WTC11 (cell line): ENCODE measurements at places on chromosomes 6 and 20. TPM values are rescaled to one million over a fixed set of nuclear protein-coding genes. Genes with fewer than 3 reads are reported as not detected.

Gene BPI
- total RNA-seq = not detected in 3 replicates

Gene POM121L2
- total RNA-seq = 0.13 to 0.16 TPM in 2 of 3 replicates, not detected in the other

Gene FAM184A
- 13.3 to 19.2 TPM (median 16.2 TPM) in 3 replicates for total RNA-seq

Gene MLIP
- total RNA-seq = not detected in 3 replicates

Gene ADGRF4
- total RNA-seq = not detected in 3 replicates

Gene TREM1
- not detected in 3 replicates for total RNA-seq

Gene RHAG
- total RNA-seq = 0.30 to 0.60 TPM (median 0.31 TPM) in 3 replicates

Gene RNF39
- 4.2 to 5.1 TPM (median 4.5 TPM) in 3 replicates for total RNA-seq

GRCh38 chr6:31267651-31268368, 4.1 kb downstream of the HLA-C start:
- H3K4me1 ChIP-seq = peaks cover 12% of the 10 kb centered on the region
- no peak overlapping the region for H3K27ac ChIP-seq
- no peak overlapping the region for H3K4me3 ChIP-seq
- H3K36me3 ChIP-seq = peaks cover 32% of the 10 kb centered on the region

GRCh38 chr6:113556775-113557174, 300.4 kb upstream of the MARCKS start:
- no peak overlapping the region for H3K4me3 ChIP-seq
- no peaks in the 10 kb centered on the region for H3K27me3 ChIP-seq
- no peaks in the 10 kb centered on the region for H3K36me3 ChIP-seq

DNA sequence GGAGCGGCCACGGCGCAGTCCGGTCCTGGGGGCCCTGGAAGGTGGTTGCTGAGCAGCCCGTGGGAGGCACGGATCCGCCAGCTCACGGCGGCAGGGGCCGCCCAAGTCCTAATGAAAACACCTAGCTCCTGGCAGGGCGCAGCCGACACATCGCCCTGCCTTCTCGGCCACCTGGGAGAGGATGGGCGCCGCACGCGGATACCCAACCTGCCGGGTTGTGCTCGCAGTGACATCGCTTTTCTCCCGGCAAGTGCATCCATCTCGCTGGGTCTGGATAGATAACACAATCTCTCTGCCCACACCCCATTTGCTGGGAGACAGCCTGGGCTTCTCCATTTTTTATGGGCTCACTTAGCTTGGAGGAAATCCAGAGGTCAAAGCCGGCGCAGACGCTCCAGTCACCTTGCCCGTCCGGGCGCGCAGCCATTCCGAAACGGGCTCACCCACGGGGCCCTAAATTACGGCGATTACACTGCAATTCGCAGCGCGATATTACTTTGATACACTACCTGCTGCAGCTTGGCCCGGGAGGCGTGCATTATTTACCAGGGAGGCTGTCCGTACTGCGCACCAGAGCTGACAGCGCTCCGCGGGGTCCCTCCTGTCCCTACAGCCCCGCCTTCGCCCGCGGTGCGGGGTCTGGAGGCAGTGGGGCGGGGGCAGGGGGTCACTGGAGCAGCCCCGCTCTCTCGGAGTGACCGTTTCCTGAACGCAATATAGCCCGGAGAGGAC, 36.2 kb upstream of the CCDC167 start:
- peaks cover 66% of the 10 kb centered on the region for H3K27me3 ChIP-seq
- peak; percentile 53 for DNase-seq

DNA sequence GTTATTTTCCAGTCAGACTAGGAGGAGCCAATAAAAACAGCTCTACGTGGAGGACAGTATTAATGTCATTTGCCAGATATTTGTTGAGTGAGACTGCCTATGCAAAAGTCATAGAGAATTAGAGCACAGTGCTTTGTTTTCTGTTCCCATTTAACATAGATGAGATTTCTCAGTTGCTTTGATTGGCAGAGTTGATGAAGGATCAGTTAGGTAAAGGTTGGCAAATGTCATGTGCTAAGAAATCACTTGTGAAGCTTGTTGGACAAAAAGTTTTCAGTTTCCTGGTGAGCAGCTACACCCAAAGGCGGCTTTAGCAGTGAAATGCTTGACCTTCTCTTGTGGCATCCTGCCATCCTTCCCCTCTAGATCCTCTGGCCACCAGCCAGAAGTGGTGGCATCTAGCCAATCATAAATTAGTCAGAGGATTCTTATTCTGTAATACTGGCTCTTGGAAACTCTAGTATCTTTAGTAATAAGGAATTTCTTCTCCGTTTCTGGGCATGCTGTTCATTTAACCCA, 37.0 kb downstream of the BCKDHB start:
- no peak overlapping the region for H3K27ac ChIP-seq
- no peak overlapping the region for H3K4me3 ChIP-seq
- no peak for DNase-seq
- no peaks in the 10 kb centered on the region for H3K4me1 ChIP-seq

GRCh38 chr6:47743744-47744143, 38.1 kb upstream of the OPN5 start:
- H3K36me3 ChIP-seq = peaks cover 8% of the 10 kb centered on the region
- no peak for DNase-seq
- H3K4me1 ChIP-seq = peaks cover 5% of the 10 kb centered on the region
- H3K27ac ChIP-seq = no peak overlapping the region
- H3K27me3 ChIP-seq = no peaks in the 10 kb centered on the region
- H3K4me3 ChIP-seq = no peak overlapping the region

- no peak overlapping the region for H3K4me3 ChIP-seq
- DNase-seq = no peak
- no peaks in the 10 kb centered on the region for H3K36me3 ChIP-seq
- H3K4me1 ChIP-seq = peaks cover 9% of the 10 kb centered on the region
- no peak overlapping the region; the same call in 1 of the 2 replicates for H3K27ac ChIP-seq
- no peaks in the 10 kb centered on the region for H3K27me3 ChIP-seq
Measured at GRCh38 chr20:50285376-50286173, 94.9 kb downstream of the CEBPB start.

DNA sequence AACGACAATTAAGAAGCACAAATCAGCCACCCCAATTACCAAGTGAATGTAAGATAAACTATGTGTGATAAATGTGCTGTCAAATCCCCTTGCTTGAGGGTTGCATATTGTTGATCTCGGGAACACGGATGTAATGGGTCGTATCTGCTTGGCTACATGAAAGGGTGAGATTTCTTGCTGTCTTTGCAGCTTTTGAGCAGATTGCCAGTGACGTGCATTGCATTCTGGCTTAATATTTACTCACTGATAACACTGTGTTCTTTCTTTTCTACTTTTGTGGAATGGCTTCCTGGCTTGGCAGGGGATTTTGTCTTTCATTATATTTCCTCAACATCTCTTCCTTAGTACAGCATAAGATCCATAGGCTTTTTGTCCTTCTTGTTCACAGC, 10.5 kb upstream of the FAM210B start:
- H3K4me3 ChIP-seq = peak overlapping the region; percentile 16
- no peaks in the 10 kb centered on the region for H3K36me3 ChIP-seq
- peaks cover 27% of the 10 kb centered on the region for H3K4me1 ChIP-seq
- DNase-seq = no peak

- no peak overlapping the region for H3K4me3 ChIP-seq
- 0 out of 2 replicates have a peak overlapping the region, but pooled peaks have one; percentile 60 for H3K27ac ChIP-seq
- peaks cover 9% of the 10 kb centered on the region; the same call in 1 of the 2 replicates for H3K36me3 ChIP-seq
Measured at GRCh38 chr6:160252073-160252813, 6.4 kb downstream of the SLC22A2 start.

DNA sequence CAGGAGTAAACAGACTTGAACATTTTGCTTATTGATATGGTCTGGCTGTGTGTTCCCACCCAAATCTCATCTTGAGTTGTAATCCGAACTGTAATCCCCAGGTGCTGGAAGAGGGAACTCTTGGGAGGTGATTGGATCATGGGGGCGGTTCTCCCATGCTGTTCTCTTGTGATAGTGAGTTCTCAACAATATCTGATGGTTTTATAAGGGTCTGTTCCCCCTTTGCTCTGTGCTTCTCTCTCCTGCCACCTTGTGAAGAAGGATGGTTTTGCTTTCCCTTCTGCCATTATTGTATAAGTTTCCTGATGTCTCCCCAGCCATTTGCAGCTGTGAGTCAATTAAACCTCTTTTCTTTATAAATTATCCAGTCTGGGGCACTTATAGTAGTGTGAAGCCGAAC, 40.0 kb downstream of the MYLIP start:
- H3K4me3 ChIP-seq = no peak overlapping the region
- H3K36me3 ChIP-seq = no peaks in the 10 kb centered on the region

GRCh38 chr20:2088891-2089290, 12.7 kb upstream of the STK35 start:
- peak overlapping the region; percentile 85; the same call in 1 of the 2 replicates for H3K27ac ChIP-seq
- no peaks in the 10 kb centered on the region for H3K36me3 ChIP-seq
- no peak for DNase-seq
- H3K4me3 ChIP-seq = no peak overlapping the region

DNA sequence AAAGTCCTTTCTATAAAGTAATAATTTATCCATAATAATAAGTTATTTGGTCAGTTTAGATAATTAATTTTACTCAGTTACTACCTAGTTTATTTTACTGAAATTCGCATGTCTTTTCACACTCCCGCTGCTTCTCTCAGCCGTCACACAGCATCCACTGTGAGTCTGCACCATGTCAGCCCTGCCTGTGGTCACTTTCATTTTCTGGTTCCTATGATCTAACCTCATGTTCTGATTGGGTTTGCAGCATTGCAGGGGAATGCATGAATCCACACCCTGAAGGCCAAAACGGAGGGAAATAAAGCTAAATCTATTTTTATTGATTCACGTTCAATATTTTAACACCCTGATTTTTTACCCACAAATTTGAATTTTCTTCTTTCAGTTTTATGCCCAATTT, 47.4 kb downstream of the PDE10A start:
- no peaks in the 10 kb centered on the region for H3K27me3 ChIP-seq
- H3K36me3 ChIP-seq = 0 out of 2 replicates have a peak, but pooled peaks cover 5% of the 10 kb centered on the region
- H3K4me1 ChIP-seq = peaks cover 24% of the 10 kb centered on the region
- peak overlapping the region; percentile 14 for H3K4me3 ChIP-seq
- no peak for DNase-seq
- peak overlapping the region; percentile 84 for H3K27ac ChIP-seq

DNA sequence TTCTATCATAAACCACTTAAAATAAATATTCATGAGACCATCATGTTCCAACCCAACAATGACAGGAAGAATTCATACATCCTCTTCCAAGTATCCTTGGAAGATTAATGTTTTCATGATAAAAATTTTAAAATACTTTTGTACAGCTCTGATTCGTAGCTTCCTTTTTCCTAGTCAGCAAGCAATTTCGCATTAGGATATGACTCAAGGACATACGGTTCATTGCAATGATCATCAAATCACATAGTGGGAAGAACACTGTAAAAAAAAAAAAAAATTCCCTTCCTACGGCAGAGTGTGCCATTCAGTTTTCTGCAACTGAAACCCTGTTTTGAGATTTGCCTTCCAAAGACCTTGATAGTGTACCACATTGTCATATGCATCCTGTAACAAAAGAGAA, 35.3 kb upstream of the GFOD1 start:
- no peak for DNase-seq
- no peaks in the 10 kb centered on the region for H3K27me3 ChIP-seq
- no peak overlapping the region for H3K4me3 ChIP-seq
- no peaks in the 10 kb centered on the region for H3K36me3 ChIP-seq
- no peaks in the 10 kb centered on the region for H3K4me1 ChIP-seq
- H3K27ac ChIP-seq = no peak overlapping the region

DNA sequence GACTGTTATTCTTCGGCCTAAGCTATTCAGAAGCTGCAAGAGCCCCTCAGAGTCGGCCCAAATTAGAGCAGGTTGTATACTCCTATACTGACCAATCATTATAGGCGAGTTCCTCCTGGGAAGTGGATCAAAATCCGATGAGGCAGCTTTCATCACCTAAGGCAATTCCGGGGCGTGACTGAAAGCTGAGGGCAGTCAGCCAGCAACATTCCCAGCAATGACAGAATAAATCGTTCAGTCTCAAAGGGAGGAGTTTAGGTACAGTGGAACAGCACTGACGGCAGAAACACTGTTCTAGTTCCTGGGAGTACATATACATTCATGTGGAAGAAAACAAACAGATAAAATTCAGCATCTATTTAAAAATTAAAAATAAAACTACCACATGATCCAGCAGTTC, 10.8 kb downstream of the HLA-DQB2 start:
- no peaks in the 10 kb centered on the region for H3K36me3 ChIP-seq
- H3K27me3 ChIP-seq = peaks cover 3% of the 10 kb centered on the region; the same call in 1 of the 2 replicates
- DNase-seq = no peak
- no peak overlapping the region for H3K4me3 ChIP-seq

DNA sequence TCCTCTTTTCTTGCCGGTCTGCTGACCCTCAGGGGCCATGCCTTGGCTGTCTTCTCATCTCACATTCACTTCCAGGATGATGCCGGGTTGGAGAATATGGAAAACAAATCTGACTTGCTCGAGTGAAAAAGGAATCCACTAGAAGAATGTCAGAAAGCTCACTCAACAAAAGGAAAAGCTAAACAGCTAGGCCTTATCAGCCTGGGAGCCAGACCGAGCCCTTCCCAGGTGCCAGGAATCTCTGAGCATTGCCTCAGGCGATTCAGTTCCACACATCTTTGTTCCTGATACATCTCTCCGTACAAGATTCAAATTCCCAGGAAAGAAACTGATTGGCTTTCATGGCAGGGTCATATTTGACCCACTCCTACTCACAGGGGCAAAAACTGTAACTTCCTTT, 9.2 kb upstream of the OSER1 start:
- H3K27ac ChIP-seq = peak overlapping the region; percentile 51; the same call in 1 of the 2 replicates
- peaks cover 21% of the 10 kb centered on the region for H3K4me1 ChIP-seq
- DNase-seq = no peak
- no peaks in the 10 kb centered on the region for H3K27me3 ChIP-seq

- peaks cover 5% of the 10 kb centered on the region for H3K27me3 ChIP-seq
- no peak overlapping the region for H3K27ac ChIP-seq
- H3K4me1 ChIP-seq = peaks cover 12% of the 10 kb centered on the region
- H3K4me3 ChIP-seq = no peak overlapping the region
Measured at GRCh38 chr6:40606526-40606925, 19.4 kb upstream of the LRFN2 start.

DNA sequence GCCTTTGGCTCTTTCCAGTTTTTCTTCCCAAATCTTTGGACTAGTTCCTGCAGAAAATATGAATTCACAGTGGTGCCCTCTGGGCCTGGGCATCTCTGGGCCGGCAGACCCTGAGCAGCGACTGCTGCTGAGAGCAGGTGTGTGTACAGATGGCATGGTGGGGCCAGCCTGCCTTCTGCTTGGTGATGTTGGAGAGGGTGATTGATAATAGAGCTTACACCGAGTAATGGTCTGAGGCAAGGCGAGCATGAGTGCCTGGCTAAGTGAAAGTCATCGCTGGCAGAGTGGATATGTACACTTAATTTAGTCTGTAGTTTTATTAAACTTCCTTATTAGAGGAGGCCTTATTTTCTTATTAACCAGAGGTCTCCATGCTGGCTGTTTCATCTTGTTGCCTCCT, 156.9 kb downstream of the CDKAL1 start:
- H3K27me3 ChIP-seq = no peaks in the 10 kb centered on the region
- no peak overlapping the region for H3K4me3 ChIP-seq
- no peaks in the 10 kb centered on the region for H3K36me3 ChIP-seq
- no peak overlapping the region for H3K27ac ChIP-seq
- H3K4me1 ChIP-seq = peaks cover 39% of the 10 kb centered on the region
- DNase-seq = no peak

- no peak for DNase-seq
- peaks cover 6% of the 10 kb centered on the region for H3K36me3 ChIP-seq
- no peaks in the 10 kb centered on the region for H3K27me3 ChIP-seq
- H3K4me1 ChIP-seq = peaks cover 24% of the 10 kb centered on the region
- no peak overlapping the region for H3K4me3 ChIP-seq
- no peak overlapping the region for H3K27ac ChIP-seq
Measured at GRCh38 chr6:142421285-142422117, 119.7 kb downstream of the ADGRG6 start.
